GM23248 (cell line): ENCODE measurements at places on chromosomes 13 and 19.
A peak's percentile ranks its signal among the peaks of the same experiment; 100 is the strongest.

GRCh38 chr13:28707629-28708427 is 10.9 kb downstream of the SLC46A3 start:
- peak; percentile 91 for DNase-seq

GRCh38 chr13:29934531-29935308 is 84.3 kb upstream of the UBL3 start:
- peak; percentile 10 for DNase-seq

GRCh38 chr19:18321734-18322102 is 1.2 kb downstream of the LSM4 start:
- peak; percentile 55 for DNase-seq

GRCh38 chr19:29268721-29269393 is 55.9 kb upstream of the UQCRFS1 start:
- no peak for DNase-seq

- no peak for DNase-seq
Measured at GRCh38 chr13:45269204-45269603, 68.4 kb upstream of the KCTD4 start.

GRCh38 chr13:49353908-49354307 is 90.0 kb downstream of the CAB39L start:
- DNase-seq = peak; percentile 39

DNA sequence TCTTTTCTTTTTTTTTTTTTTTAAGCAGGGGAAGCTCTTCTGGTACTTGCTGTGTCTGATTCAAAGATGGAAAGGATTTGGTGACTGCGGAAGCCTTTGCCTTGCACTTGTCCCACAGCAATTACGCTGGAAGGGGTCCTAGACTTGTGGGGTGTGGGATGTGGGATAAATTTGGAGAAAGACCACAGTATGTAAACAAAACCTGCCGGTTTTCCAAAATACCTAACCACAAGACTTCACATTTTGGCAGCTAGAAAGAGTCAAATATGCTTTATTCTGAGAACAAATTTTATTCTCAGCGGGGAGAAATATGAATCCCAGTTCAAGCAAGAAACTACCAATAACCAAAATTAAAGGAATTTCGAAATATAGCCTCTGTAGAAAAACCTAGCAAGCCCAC is 176.5 kb downstream of the SPRY2 start:
- DNase-seq = no peak

GRCh38 chr13:38398711-38399493 is 49.3 kb downstream of the UFM1 start:
- DNase-seq = peak; percentile 91

DNA sequence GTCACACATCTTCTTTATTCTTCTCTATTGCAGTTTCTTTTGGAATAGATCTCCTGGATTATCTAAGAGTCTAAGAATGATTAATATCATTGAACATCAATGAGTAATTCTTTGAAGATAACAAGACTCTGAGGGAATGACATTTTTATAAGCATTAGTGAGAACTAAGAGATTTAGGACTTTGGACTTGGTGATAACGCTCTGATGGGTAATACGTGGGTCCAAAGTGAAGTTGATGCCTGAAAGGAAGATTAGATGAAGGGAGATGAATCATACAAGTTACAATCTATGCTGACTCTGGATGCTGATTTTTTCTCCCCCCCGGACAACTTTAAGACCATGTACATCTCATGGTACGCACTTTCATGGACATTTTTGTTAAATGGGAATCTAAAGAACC is 364.5 kb downstream of the GPC5 start:
- DNase-seq = no peak

DNA sequence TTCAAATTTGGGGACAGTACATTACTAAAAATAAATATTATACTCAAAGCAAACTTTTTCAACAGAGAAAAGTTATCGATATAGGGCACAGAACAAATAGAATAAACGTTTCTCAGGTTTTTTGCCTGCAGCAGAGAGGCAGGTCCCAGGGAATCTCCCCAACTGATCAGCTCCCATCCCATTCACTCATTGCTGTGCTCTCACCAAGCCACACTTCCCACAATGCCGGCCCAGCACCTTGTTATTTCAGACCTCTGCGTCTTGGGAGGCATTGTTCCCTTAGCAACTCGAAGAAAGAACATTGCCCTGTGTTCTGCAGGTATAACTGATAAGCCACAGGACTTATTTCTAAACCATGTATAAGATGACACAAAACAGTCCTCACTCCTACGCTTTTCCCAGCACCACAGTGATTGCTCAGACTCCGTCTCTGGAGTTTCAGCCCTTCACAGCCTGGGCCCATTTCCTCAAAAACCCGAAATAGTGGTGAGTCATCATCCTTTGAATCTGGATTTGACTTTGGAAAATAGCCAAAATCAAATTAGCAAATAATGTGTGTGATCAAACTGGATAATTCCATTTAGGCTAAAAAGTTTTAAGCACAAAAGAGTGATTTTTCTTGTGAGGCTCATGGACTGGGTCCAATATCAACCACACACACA is 100.4 kb downstream of the DCLK1 start:
- peak; percentile 96 for DNase-seq

GRCh38 chr13:103272770-103273169 is 206.6 kb upstream of the SLC10A2 start:
- no peak for DNase-seq

- no peak for DNase-seq
Measured at GRCh38 chr19:29089315-29089870, 123.6 kb downstream of the UQCRFS1 start.

GRCh38 chr13:107117327-107118012 is 549.5 kb upstream of the ARGLU1 start:
- no peak for DNase-seq

DNA sequence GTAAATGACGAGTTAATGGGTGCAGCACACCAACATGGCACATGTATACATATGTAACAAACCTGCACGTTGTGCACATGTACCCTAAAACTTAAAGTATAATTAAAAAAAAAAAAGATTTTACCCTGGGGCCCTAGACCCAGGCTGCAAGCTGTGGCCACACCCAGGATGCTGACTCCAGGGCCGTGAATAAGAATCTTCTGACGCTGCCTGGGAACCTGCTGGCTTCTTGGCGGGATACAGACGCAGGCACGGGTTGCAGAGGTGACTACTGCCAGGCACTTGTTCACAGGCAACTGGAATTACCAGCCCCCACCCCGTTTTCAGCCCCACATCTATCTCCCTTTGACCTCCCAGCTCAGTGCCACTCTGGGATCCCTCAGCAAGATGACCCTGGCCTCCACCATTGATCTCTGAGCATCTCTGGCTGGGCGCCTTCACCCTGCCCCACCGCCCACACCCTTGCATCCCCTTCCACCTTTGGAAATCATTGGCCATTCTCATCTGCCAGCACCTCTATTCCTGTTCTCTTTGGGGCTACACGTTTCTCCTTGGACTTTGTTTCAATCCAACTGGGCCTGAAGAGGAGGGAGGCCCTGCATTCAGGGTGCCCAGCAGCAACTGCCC is 21.1 kb upstream of the CFAP97D2 start:
- DNase-seq = no peak

DNA sequence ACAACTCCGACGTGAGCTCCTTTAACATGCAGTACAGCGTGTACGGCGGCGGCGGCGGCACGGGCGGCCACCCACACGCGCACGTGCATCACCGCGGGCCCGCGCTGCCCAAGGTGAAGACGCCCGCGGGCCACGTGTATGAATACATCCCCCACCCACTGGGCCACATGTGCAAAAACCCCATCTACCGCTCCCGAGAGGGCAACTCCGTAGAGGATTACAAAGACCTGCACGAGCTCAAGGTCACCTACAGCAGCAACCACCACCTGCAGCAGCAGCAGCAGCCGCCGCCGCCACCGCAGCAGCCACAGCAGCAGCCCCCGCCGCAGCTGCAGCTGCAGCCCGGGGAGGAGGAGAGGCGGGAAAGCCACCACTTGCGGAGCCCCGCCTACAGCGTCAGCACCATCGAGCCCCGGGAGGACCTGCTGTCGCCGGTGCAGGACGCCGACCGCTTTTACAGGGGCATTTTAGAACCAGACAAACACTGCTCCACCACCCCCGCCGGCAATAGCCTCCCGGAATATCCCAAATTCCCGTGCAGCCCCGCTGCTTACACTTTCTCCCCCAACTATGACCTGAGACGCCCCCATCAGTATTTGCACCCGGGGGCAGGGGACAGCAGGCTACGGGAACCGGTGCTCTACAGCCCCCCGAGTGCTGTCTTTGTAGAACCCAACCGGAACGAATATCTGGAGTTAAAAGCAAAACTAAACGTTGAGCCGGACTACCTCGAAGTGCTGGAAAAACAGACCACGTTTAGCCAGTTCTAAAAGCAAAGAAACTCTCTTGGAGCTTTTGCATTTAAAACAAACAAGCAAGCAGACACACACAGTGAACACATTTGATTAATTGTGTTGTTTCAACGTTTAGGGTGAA is 6.6 kb downstream of the SLITRK5 start:
- DNase-seq = peak; percentile 8

GRCh38 chr19:31119951-31120690 is 229.1 kb downstream of the TSHZ3 start:
- DNase-seq = no peak

GRCh38 chr19:18117364-18117691 is 19.8 kb downstream of the MAST3 start:
- no peak for DNase-seq

DNA sequence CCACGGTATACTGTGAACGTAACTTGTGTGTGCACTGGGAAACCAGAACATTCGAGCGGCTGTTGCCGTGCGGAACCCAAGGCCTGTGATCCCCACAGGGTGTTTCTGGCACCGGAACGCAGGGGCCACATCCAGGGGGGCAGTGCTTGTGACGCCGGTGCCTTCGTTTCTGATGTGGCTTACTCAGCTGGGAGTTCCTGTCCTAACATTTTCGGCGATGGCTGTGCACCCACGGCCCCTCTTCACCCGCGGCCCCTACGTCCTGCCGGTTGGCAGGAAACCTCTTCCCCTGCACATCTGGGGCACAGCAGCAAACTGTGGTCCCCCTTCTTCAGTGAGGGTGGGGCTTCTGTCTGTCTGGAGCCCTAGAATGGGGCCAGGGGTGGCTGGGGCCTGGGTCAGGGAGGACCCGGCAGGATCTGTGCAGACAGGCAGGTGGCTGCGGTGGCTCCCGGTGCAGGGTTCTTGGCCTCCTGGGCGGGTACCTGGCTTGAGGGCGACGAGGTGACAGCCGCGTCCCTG is 26.2 kb downstream of the CSNK1G2 start:
- DNase-seq = no peak

- DNase-seq = peak; percentile 88
Measured at GRCh38 chr19:45376045-45376724, 5.8 kb upstream of the ERCC2 start.

- DNase-seq = no peak
Measured at GRCh38 chr13:113841353-113841650, 22.6 kb downstream of the GAS6 start.

- DNase-seq = peak; percentile 71
Measured at GRCh38 chr19:10419646-10420443, 493 bp upstream of the PDE4A start.

DNA sequence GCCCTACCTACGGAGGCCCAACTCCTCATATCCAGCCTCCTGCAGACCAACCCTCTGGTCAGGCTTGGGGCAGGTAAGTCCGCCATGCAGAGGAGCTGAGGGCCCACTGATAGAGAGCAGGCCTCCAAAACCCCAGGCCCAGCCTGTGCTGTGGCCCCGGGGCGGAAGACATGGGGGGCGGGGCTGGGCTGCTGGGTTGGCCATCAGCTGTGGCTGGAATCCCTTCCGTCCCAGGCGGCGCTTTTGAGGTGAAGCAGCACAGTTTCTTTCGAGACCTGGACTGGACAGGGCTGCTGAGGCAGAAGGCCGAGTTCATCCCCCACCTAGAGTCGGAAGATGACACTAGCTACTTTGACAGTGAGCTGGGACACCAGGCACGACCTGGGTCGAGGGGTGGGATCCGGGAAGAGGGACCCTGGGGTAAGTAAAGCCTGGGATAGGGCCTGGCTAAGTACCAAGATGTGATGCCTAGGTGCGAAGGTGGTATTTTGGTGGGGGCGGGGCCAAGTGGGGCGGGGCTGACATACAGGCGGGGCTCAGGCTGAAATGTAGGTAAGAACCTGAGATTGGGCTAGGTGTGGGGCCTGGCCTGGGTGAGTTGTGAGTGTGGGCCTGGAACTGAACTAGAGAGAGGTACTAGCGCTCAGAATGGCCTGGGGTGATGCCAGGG is 15.4 kb downstream of the DNASE2 start:
- DNase-seq = no peak

GRCh38 chr13:35225159-35225558 is 251.3 kb downstream of the MAB21L1 start:
- no peak for DNase-seq

GRCh38 chr19:16445238-16446107 is 26.3 kb downstream of the EPS15L1 start:
- DNase-seq = peak; percentile 49

- DNase-seq = peak; percentile 27
Measured at GRCh38 chr13:93004919-93005318, 221.7 kb upstream of the GPC6 start.

DNA sequence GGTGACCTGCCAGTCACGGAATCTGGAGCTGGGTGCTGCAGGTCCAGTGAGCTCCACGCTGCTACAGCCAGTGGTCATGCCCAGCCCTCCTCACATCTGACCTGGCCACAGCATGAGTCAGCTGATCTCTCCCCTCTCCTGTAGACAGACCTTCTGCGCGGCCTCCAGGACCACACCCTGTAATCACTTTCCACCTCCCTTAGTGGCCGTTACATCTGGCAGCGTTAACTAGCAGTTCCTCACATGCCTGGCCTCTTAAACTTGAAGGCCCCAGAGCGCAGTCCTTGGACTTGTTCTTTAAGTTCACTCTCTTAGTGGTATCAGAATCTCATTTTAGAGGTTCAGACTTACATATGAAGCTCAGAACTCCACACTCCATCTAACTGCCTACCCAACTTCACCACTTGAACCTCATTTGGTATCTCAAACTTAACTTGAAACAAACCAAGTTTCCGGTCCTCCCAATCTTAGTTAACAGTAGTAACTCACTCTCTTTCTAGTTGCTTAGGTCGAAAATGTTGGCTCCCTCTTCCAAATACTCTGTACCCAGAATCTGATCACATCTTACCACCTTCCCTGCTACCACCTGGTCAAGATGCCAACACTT is 22.7 kb downstream of the MIPEP start:
- no peak for DNase-seq

GRCh38 chr19:33612928-33613619 is 8.7 kb upstream of the CHST8 start:
- DNase-seq = no peak

GRCh38 chr13:60267498-60268202 is 103.9 kb upstream of the DIAPH3 start:
- DNase-seq = peak; percentile 6

DNA sequence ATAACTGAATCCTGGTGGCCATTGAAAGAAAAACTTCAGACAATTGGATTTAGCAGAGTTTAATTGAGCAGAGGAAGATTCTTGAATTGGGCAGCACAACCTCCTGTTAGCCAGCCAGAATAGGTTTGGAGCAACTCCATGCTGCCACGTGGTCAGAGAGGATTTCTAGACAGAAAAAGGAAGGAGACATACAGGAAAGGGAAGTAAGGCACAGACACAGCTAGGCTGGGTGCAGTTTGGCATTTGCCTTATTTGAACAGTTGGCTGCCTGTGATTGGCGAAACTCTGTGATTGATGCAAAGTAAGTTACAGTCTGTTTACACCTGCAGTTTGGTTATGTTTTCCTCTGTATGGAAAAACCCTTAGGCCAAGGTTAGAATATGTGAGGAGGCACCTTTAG is 85.8 kb upstream of the SPATA13 start:
- no peak for DNase-seq
